ENCODE measurements at places on chromosomes 1 and 21.

DNA sequence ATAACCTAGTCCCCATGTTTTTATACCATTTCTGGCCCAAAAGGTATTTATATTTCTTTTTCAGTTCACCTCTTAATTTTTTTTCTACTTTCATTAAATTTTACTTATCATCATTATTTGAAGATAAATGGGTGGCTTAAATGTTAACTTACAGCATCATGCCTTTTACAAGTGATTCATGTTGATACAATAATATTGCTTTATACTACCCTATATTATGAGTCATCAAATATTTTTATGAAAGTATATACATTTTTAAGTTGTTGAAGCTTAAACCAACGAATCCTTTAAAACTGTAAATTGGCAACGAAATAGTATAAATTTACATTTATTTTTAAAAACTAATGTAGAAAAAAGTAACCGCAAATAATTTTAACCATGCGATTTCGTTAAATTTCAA is 207.9 kb downstream of the DPYD start:
- DNase-seq = no peak

GRCh38 chr1:220326578-220326977 is 54.3 kb upstream of the RAB3GAP2 start:
- DNase-seq = no peak

- DNase-seq = no peak
Measured at GRCh38 chr1:21468599-21468998, 28.7 kb downstream of the NBPF3 start.

DNA sequence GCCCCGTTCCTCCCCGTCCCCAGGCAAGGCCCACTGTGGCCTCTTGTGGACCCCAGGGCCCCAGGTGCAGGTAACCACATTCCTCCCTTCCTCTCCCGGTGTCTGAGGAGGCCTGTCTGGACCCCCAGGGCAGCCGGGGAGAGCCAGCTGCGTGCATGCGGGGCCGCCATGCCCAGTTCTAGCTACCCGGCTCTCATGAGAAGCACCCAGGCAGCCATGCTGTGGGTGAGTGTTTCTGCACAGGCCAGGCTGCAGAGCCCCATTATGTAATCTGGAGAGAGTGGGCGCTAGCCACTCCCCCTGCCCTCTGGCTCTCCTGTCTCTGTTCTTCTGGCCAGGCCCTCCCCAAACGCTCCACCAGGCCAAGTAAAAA is 18.4 kb upstream of the PLEKHG5 start:
- no peak for DNase-seq

- no peak for DNase-seq
Measured at GRCh38 chr1:175182201-175182746, 10.3 kb downstream of the KIAA0040 start.

DNA sequence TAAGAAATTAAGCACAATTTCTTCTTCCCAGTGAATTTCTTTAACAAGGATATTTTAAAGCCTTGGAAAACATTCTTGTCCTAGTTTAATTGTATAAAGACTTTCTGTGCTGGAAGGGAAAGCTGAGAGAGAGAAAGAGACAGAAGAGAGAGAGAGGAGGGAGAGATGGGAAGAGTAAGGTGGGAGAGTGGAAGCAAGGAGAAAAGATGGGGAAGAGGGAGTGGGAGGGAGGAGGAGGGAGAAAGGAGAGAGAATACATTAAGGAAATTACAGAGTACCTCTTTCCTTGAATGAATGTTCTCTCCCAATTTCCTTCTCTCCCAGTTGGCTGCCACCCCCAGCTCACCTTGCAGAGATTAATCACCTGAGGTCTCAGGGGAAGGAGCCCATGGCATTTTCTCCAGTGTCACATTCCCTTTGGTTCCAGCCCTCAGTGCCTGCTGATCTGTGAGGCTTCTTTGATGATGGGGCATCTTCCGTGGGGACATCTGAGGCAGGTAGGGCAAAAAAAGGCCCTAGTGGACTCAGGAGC is 32.4 kb upstream of the KCNA10 start:
- no peak for DNase-seq

DNA sequence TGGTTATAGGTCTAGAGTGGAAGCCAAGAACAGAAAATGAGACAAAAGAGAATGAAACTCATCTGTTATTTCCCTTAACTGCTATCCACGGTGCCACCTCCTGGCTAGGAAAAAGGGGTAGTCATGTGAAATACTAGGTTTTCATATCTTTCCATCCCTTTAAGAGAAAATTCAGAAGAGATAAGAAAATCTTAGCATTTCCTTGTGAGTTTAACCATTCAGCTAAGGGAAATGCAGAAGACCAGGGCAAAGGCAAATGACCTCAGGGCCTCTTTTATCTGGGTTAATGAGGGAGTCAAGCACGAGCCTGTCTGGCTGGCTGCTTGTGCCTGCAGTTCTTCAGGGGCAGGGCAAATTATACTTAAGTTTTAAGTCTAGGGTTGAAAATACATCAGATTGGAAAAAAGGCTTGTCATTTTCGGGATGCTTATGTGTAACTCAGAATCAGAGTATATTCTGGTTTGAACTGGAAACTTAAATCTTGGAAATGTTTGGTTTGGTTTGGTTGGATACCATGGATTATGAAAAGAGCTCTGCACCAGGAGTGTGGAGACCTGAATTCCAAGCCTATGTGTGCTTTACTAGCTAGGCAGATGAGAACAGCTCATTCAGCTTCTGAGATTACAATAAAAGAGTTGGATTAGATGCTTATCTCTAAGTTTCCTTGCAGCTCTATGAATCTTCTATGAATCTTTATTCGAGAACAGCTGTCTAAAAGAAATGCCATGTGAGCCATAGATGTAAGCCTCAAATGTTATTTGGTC is 19.9 kb downstream of the NIBAN1 start:
- no peak for DNase-seq

DNA sequence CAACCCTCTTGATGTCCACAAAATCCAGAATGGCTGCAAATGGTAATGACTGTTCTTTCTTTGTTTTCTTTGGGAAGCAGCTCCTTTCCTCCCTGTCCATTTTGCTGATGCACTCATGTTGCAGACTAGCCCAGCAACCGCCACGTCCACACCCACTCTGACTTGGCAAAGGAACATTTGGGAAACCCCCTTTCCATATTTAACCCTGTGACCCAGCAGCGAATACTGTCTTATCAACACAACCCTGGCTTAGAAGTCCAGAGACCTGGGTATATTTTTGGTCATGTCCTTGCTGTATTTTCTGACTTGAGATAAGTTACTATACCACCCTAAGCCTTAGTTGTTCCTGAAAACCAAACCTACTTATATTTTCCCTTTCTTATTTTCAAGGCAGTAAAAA is 18.1 kb upstream of the SHE start:
- DNase-seq = no peak

DNA sequence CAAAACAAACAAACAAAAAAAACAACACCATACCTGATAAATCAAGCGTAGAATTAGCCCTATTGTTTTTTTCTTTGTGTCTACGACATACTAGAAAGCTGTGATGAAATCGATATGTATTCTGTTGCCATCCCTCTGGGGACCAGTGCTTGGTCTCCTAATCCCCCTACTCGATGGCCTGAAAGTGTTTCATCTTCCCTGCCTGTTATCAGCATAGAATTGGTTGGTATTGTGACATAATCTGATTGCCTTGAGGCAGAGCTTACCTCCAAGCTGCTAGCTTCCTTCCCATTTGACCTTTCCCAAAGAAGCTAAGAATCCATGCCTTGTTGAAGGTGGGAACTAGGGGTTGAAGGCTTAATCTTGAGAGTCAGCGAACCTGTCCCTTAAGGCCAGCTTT is 40.7 kb upstream of the PIGV start:
- DNase-seq = no peak

- DNase-seq = no peak
Measured at GRCh38 chr1:51504806-51505525, 14.1 kb downstream of the EPS15 start.

- DNase-seq = no peak
Measured at GRCh38 chr1:158150523-158150922, 30.2 kb upstream of the CD1D start.

DNA sequence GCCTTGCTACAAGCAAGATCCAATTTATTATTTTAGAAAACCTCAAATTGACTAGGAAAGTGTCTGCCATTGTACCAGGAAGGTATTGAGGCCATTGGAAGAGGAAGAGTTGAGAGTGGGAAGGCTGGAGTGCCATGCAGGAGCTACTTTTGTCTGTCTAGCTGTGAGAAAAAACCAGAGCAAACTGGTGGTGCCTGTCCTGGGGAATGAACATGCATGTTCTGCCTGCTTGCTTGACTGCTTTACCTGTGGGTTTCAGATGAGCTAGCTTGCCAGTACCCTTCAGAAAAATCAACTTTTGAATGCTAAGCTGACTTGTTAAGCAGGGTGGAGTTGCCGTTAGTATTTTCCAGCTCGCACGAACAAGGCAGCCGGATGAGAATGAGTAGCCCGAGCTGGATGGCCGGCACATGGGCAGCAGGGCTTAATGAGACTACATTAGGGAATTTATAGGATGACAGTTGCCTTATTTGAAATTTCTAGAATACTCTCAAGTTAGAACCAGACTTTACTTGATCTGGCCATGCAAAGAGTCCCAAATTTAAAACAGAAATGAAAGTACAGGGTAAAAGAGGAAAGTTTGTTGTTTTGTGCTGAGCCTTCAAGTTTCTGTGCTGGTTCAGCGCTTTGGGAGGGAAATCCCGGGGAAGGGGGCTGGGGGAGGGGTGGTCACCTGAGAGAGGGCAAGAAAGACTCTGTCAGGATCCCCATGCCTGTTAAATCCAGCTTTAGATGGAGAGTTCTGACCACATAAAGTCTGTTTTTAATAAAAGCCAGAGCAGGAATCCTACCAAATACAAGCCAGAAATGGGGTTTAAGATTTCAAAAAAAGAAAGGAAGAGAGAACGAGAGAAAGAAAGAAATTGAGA is 29.6 kb upstream of the C1orf105 start:
- DNase-seq = no peak

GRCh38 chr1:35398739-35399138 is 130.2 kb downstream of the ZMYM4 start:
- DNase-seq = no peak

DNA sequence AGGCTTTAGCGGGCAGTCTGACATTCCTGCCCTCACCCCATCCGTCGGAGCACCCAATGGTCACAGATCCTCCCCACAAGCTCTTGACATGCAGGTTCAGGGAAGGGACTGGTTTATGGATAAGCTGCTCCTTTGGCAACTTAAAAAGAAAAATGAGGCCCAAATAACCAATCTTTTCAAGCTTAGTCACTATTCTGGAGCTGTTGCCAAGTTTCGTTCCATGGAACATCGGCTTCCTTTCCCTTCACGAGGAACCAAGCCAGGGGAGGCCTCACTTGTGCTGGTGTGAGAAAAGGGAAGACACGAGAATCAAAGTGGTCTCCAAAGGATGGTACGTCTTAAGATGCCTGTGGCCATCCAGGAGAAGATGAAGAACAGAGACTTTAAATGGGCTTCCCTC is 46.1 kb upstream of the LPAR3 start:
- no peak for DNase-seq

- DNase-seq = no peak
Measured at GRCh38 chr1:27598902-27599528, 4.9 kb downstream of the AHDC1 start.

GRCh38 chr1:241985787-241986186 is 13.1 kb downstream of the MAP1LC3C start:
- DNase-seq = no peak

- peak; percentile 29 for DNase-seq
Measured at GRCh38 chr1:34681480-34682451, 73.1 kb upstream of the GJB5 start.

DNA sequence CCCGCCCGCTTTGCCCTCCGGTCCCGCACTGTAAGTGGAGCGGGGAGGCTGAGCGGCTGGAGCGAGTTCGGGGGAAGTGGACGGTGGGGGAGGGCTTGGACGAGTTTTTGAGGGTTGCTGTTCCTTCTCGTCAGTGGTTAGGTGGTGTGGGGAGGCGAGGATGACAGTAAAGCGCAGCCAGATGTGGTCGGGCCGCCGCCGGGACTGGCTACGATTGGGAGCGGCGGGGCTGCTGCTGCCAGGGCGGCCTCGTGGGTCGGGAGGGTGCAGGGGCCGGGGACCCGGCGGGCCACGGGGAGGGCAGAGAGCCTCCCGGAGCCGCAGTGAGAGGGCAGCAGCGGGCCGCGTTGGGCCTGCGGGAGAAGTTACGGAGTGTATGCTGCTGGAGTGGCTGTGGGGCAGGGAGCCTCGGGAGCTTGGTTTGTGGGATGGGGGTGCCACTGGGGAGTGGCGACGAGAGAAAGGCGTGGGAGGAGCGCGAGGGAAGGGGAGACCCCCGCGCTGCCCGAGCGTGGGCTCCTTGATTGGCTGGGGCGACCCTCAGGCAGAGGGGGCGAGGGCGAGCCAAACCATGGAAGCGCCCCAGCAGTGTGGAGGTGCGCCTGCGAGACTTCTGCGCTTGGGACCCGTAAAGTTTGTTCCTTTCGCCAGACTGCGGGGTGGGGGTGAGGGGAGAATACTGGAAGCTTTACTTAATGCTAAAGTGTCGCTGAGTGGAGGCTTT is 2.1 kb downstream of the ADGRL2 start:
- DNase-seq = peak; percentile 61

DNA sequence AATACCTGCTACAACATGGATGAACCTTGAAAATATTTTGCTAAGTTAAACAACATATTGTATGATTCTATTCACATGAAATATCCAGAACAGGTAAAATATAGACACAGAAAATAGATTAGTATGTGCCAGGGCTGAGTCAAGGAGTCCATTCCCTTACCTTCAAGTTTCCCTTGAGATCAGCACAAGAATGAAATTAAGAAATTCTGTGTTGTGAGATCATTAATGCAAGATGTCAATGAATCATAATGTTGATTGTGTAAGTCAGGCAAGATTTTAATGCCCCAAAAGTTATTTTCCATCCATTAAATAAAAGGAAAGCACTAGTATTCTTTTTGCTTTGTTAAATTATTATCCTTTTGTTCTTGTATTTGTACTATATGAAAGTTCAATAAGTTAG is 139.4 kb downstream of the MRPL39 start:
- DNase-seq = no peak

DNA sequence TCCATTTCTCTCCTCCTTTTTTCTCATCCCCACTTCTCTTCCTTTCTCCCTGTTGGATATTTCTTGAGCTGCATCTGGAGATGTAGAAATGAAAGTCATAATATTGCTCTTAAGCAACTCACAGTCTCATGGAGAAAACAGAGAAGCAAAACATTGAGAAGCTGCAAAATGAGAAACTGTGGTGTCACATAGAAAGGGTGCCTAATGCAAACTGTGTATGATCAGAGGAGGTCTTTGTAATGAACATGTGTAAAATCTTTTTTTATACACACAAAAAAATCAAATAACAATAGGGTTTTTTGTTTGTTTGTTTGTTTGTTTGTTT is 11.8 kb upstream of the SLAMF7 start:
- DNase-seq = no peak

GRCh38 chr1:107866870-107867269 is 98.1 kb downstream of the VAV3 start:
- no peak for DNase-seq

DNA sequence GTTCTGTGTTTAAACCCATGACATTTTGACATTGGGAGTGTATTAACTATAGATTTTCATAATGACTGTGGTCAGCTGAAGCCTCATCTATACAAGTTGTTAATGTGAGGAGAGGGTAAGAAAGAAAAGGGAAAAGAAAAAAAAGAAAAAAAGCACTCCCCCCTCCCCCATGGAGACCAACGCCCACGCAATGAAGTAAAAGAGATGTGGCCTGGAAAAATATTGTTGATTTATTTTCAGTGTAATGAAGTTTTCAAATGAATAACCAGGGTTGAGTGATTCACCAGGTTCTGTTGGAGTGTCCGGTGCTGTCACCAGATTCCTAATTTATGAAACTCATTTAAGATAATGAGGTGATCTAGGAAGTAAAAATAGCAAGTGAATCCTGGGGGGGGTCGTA is 4.7 kb downstream of the RNF220 start:
- DNase-seq = no peak
